ENCODE measurements at places on chromosomes 16 and 17.

- DNase-seq: peak; percentile 62
Measured at GRCh38 chr16:10981697-10982216, 37.4 kb downstream of the CLEC16A start.

GRCh38 chr17:6638046-6638908 is 2.2 kb downstream of the KIAA0753 start:
- no peak for DNase-seq

- DNase-seq: no peak
Measured at GRCh38 chr16:72277749-72278148, 105.8 kb upstream of the PMFBP1 start.

- DNase-seq: no peak
Measured at GRCh38 chr17:72580321-72581127, 459.7 kb downstream of the SOX9 start.

DNA sequence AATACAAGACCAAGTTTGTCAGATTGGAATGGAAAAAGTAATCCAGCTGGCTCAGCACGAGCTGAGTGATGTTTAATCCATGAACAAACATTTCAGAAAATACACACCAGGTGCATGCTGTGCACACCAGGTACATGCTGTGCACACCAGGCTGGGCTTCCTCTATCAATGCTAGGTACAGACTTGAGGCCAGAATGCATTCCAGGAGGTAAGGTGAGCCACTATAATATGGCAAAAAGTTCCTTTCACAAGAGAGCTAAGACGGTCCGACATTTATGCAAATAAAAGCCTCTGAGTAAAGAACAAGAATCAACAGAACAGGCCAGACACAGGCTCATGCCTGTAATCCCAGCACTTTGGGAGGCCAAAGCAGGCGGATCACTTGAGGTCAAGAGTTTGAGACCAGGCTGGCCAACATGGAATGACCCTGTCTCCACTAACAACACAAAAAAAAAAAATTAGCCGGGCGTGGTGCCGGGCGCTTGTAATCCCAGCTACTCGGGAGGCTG is 128.2 kb downstream of the ZNF778 start:
- DNase-seq: no peak

DNA sequence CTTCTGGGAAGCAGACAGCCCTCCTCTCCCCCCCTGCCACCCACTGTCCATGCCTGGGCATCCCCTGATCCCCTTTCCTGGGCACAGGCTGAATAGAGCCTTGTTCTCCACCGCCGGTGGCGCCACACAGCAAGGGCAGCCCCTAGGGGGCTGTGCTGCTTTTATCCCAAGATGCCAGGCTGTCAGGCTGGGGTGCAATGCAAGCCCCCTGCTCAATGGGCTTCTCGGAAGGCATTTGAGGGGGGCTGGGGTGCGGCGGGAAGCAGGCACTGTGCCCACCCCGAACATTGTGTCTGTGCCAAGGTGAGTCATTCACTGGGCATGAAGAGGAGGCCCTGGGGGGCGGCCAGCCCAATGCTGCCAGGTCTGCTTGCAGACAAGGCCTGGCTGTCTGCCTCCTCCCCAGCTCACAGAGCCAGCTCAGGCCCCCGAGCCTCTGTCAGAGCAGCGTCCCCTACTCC is 1.5 kb upstream of the GFAP start:
- DNase-seq: no peak

DNA sequence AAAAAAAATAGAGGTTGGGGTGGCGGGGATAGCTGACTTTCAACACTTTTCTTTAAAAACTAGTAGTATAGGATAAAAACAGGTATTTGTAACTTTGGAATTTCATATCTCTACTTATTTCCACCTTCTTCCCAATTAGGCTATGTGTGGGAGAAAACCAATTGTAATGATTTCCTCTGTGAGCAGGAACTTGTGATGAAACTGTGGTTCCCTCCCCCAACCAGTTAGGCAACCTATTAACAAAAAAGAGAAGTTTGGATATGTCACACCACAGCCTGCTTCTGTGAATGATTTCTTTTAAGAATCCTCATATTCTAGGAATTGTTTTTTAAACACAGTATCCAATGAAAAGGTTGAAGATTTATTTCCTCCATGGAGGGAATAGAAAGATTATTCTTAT is 1.9 kb downstream of the IGSF6 start:
- no peak for DNase-seq

Data from stimulated activated naive CD8-positive, alpha-beta T cell treated with anti-CD3 and anti-CD28 coated beads, Interleukin-15, amount 100 ng/mL, for 72 hours (primary cell).